Spleen (tissue), 13 donors: ENCODE measurements at places on chromosomes 16 and 17. TPM values are rescaled to one million over a fixed set of nuclear protein-coding genes. Genes with fewer than 3 reads are reported as not detected.

DCXR gene
- 74.8 TPM for polyA plus RNA-seq

KRTAP1-1 gene
- not detected for polyA plus RNA-seq

DNA sequence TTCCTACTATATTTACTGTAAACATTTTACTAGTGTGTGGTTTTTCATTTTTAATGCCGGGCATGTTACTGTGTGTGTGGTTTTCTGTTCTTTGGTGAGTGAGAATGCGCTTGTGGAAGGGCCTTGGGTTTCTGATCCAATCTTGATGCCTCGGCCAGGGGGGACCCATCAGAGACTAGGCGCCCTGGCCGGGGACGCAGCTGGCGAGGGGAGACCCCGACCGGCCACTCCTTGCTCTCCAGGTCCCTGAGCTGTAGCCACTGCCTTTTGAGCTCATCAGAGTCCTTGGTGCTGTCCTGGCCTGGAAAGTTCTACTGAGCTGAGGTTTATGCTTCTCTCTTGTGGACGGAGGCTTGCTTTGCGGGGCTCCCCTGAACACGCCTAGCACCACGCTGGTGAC, 37.5 kb downstream of the KIAA0513 start:
- DNase-seq, result no peak

DNA sequence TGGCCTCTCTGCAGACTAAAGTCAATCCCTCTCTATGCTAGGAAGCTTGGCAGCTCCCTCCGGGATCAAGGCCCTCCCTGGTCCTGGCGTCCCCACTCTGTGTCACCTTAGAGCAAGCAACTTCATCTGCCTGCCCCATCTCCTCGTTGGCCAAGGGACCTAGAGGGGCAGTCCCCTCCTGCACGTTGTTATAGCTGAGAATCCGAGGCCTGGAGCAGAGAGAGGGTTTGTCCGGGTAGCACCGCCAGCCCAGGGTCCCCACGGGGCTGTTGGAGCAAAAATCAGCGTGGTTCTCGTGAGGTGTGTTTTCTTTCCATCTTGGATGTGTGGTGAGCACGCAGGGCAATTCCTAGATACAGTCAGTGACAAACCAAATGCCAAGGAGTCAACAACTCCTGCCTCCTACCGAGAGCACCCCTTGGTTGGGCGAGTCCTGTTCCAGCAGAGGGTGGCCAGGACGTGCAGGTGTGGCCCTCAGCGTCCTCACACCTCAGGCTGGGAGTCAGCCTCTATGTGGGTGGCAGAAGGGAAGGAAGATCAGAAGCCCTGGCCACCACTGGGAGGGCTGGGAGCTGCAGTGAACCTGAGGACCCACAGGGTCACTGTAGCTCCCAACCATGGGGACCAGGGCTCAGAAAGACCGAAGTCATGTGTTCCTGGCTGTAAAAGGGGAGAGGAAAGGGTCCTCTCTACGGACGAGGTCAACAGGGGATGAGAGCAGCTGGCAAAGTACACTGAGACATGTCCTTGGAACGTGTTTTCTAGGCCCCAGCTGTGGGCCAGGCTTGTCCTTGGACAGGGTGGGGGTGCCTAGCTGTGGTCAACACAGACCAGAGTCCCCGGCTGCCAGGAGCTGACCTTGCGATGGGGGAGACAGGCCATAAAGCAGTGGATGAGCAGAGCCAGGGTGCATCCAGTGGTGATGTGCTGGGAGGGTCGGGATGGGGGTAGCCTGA, 85.6 kb upstream of the CIBAR2 start:
- DNase-seq, result peak; percentile 74

DNA sequence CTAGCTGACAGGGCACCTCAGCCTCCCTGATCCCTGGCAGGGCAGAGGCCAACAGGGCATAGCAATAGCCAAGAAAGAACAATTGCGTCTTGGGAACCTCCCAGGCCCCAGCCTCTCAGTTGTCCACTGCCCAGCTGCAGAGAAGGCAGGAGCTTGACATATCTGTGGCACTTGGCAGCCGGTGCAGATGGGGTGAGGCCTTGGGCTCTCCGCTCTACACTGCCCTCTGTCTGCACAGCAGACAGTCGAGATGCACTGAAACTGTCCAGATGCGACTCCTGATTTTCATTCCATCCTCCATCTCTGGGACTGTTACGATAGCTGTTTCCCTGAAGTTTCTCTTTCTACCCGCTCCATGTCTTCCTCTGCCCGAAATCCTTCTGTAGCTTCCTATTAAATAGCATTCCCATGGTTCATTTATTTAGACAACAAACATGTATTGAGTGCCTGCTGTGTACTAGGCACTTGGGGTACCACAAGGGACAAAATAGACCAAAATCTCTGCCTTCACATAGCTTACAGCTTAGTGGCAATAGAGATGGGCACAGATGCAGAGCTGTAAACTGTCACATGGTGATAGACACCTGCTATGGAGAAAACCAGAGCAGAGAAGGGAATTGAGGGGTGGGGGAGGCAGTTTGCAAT, 3.3 kb downstream of the POLR3E start:
- peak; percentile 79 for DNase-seq

DNA sequence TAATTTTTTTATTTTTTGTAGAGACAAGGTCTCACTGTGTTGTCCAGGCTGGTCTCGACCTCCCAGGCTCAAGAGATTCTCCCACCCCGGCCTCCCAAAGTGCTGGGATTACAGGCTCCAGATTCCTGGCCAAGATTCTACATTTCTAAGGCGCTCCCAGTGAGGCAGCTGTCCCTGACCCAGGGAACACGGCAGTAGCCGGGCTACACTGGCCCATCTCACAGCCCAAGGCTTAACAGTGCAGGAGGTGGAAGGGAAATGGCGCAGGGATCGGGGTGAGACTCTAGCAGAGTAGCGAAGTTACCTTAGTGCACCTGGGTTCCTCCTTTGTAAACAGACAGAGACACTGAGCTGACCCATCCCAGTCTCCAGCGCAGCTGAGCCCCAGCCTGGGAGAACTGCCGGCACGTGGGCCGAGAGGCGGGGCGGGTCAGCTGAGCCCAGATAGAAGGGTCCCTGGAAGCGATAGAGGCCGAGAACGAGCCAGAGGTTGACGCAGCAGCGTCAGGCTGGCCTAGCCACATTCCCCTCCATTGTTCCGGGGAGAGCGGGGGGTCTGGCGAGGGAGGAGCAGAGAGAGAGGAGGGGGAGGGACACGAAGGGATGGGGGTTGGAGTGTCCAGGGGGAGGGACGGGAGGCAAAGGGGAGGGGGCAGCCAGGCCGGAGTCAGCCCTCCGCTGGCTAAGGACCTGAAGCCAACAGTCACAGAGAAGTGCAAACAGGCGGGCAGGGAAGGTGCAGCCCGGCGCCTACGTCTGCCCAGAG, 2.5 kb downstream of the CARHSP1 start:
- DNase-seq, result no peak

- DNase-seq, result no peak
Measured at GRCh38 chr17:2549392-2550211, 37.9 kb upstream of the METTL16 start.
